Foreskin fibroblast (primary cell): ENCODE measurements at places on chromosomes 11 and 22.
A peak's percentile ranks its signal among the peaks of the same experiment; 100 is the strongest.

DNA sequence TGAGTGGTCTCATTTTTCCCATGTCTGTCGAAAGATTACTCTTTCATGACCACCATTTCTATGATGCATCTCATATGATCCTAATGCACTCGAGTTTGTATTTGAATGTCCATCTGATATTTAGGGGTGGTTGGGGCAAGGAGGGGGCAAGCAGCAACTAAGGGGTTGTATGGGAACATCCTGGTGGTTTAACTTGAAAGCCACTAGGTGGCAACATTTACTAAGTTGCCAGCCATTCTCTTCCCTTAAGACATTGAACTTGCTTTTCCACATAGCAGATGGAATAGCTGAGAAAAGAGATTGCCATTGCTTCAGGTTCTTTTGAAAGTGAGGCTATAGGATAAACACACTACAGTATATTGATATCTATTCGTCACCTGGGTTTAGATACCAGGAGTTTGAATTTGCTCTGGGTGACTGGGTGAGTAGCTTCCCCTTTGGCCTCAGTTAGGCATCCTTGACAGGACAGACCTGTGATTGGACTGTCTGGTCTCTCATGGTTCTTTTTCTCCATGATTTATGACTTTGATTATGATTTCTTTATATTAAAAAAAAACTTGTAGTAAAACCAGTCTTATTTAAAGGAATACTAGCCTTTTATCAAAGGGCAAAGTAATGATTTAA lies 32.4 kb downstream of the NF2 start:
- DNase-seq = peak; percentile 75

DNA sequence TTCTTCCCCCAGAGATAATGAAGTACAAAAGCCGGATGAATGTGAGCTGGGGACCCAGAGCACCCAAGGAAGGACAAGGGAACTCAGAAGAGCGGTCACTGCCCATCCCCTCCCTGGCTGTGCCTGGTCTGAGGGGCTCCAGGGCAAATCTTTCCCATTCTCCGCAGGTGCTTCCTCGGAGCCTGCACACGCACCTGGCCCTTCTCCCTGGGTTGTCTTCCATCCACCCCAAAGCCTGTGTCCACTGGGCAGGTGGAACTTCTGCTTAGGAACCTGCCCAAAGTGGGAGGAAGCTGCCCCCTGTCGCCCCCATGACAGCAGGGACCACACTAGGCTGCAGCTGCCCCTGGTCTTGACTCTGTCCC lies 121.0 kb upstream of the FGF3 start:
- DNase-seq = no peak

DNA sequence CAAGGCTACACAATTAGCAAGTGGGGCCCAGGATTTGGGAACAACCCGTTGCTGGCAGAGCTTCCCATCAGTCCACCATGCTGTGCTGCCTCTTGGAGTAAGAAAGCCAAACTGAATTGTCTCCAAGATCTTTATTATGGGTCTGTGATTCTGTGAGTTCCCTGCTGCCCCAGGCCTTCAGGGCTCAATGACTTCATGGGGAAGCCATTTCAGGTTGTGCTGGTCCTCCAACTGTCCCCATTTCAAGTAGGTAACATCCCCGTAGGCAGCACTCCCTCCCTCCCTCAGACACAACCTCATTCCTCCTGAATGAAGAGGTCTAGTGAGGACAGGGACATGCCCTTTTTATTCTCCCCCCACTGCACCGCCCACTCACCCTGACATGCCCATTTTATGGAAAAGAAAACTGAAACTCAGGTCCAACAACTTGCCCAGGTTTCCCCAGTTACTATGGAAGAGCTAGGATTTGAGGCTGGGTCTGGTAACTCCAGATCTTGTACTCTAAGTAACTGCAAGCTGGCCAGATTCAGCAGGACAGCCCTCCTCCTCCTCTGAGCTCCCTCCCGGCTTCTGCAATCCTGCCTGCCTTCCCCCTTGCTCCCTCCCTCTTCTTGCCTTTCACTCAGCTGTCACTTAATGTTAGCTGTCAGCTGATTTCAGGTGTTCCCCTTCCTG lies 8.2 kb upstream of the YWHAH start:
- no peak for DNase-seq

DNA sequence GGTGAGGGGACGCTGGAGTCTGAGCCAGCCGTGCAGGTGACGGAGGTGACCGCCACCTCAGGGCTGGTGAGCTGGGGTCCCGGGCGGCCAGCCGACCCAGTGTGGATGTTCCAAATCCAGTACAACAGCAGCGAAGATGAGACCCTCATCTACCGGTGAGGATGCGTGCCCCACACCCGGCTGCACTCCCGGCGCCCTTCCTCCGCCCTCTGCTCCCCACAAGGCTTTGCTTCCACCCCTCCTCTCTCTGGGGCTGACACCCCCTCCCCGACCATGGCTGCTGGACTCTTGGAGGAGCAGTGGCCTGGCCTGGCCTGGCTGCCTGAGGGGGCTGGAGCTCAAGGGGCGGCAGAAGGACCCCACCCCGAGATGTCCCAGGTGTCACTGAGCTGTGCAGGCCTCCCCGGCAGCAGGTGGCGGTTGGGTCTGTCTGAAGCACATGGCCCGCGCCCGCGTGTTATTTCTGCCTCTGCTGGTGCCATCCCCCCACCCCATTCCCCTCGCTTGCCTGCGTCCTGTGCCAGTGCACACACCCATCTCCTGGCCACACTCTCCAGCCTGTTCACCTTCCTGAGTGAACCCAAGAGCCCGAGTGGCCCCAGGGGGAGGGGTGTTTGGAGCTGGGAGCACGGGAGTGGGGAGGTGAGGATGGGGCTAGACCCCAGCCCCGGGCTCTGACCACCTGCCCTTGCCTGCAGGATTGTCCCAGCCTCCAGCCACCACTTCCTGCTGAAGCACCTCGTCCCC lies 2.2 kb downstream of the LRFN4 start:
- DNase-seq = no peak
